ENCODE measurements at places on chromosomes 13 and 19.

GRCh38 chr13:112032186-112032993, 34.6 kb upstream of the SOX1 start:
- DNase-seq = no peak

GRCh38 chr13:50840284-50840683, 3.2 kb downstream of the DLEU7 start:
- no peak for DNase-seq

GRCh38 chr19:1774989-1775772, 21.9 kb downstream of the ONECUT3 start:
- no peak for DNase-seq

DNA sequence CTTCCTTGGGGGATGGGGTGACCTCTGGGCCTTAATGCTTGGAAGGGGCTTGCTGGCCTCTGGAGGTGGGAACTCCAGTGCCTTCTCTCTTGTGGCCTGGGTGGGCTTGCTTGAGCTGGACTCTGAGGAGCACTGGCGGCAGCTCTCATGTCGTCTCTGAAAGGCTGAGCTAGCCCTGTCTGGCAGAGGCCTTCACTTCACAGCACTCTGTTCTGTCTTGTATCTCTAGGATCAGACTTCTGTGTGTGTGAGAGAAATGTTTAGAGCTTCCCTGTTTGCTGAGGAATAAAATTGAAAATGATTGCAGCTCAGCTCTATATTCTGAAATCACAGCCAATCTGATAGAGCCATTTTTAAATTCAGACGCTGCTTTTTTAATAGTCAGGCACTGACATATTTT, 185.3 kb downstream of the KCNRG start:
- no peak for DNase-seq
